ENCODE measurements at places on chromosomes 12 and 14.

DNA sequence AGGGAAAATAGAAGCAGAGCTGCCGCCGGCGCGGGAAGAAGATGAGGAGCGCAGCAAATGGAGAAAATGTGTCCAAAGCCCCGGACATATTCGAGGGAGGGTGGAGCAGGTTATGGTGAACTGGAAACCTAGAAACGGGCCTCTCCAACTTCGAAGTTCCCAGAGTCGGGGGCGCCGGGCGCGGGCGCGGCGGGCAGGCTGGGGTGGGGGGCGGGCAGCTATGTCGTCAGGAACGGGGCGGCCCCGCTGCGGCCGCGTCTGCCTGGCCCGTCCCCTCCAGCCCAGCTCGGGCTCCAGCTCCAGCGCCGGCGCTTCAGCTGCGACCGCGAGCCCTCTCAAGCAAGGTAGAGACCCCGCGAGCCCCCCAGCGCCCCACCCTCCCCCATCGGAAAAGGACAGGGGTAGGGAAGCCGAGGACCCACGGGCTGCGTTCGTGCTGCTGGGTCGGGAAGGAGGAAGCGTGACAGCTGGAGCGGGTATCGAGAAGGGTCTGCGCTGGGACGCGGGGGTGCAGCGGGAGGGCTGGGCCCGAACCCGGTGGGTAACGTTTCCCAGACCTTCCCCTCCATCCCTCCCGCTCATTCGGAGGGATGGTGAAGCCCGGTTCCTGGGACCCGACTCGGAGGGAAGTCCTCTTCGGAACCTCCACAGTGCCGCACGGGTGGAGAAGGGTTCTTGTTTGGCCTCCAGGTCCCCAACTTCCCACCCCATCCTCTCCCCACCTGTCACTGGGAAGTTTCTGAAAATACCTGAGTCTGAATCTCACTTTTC, 1.0 kb downstream of the DGKA start:
- DNase-seq, result no peak

GRCh38 chr14:52325126-52325525, 11.0 kb downstream of the PTGER2 start:
- no peak for DNase-seq

DNA sequence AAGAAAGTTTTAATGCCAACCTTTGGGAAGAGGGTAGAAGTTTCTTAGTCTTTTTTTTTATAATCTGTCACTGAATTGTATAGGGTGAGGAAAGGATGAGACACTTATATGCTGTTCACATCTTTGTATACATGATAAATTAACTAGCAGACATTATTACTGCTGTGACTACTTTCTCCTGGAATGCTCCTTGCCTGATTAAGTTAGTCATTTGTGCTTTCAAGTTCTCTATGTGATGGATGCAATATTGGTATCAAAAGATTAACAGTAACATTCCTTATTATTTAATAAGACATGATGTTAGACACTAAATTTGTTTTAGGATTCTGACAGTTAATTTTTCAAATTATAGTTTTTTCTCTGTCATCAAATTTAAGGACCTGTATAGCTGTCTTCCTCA, 223.4 kb upstream of the GARIN2 start:
- DNase-seq, result no peak

DNA sequence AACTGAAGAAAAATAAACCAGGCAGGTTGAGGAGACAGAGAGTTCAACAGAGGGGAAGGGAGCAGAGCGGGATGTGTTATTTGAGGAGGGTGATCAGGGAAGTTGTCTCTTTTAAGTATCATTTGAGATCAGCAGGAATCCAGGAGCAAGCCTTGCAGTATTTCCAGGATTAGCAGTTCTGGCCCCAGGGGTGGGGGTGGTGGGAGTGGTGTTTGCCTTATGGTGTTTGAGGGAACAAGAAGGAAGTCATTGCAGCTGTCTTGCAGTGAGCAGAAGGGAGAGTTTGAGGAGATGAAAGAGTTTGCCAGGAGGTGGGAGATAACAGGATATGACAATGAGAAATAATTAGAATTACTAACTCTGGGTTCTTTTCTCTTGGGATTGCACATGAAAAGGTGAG, 418.6 kb downstream of the NELL2 start:
- DNase-seq, result no peak

GRCh38 chr14:50860478-50861086, 11.3 kb upstream of the ABHD12B start:
- DNase-seq, result peak; percentile 3

DNA sequence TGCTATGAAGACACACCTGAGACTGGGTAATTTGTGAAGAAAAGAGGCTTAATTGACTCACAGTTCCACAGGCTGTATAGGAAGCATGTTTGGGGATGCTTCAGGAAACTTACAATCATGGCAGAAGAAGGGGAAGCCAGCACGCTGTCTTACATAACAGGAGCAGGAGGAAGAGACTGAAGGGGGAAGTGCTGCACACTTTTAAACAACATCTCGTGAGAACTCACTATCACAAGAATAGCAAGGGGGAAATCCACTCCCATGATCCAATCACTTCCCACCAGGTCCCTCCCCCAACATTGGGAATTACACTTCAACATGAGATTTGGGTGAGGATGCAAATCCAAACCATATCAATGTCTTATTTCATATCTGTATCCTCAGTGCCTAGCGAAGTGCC, 307.2 kb downstream of the ATP23 start:
- no peak for DNase-seq

DNA sequence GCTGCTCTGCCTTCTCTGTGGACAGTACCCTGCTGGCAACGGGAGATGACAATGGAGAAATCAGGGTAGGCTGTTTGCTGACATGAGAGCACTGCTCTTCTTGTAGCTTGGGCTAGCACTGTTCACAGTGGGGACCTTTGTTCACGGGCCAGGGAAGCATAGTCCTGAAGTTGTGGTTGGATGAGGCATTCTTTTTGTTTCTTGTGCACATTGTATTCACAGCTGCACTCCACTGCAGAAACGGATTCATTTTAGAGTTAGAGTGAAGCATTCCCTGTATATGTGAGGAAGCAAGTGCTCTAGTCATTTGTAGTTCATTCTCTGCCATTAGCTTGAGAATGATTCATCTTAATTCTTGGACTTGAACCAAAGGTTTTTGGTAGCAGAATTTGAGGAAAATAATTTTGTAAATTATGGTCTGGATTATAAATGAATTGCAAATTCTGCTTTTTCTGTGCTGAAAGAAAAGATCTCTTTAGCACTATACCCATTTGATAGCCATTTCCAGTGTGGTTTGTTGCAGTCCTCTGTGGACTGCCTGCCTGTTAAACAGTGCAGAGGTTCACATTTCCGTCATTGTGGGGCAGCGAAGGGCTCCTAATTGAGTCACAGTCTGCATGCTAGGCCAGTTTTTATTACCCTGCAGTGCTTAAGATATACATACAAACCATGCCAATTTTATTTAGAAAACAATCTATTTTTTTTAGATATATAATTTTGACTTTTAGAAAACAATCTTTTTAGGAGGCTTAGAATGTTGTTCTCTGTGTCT, 80.6 kb downstream of the APAF1 start:
- no peak for DNase-seq

DNA sequence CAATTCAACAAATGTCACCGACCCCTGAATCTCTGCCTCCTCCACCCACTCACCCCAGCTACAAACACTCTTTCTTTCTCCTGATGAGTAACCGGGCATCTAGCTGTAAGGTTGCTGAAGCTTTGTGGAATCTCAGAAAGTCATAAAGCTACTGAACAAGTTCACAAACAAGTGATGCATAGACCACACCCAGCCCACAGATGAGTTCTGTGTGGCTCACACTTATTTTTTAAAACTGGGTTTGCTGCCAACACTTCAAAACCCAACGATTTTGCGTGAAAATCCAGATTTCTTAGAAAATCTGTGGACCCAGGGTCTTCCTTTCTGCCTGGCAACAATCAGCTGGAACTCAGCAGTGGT, 96.1 kb downstream of the APAF1 start:
- no peak for DNase-seq

DNA sequence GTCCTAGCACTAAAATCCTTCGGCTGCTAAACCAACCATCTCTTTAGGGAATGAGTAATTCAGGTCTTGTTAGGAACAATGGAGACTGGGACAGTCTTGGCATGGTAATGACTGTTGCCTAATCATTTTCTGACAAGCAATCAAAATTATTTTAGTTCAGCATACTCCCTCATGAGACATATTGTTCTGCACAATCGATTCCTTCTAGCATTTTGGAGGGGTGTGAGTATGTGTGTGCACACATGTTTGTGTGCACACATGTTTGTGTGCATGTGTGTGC, 2.1 kb upstream of the KRT1 start:
- no peak for DNase-seq

- no peak for DNase-seq
These were observed 108.6 kb upstream of the TTC7B start for GRCh38 chr14:90924621-90925340.

DNA sequence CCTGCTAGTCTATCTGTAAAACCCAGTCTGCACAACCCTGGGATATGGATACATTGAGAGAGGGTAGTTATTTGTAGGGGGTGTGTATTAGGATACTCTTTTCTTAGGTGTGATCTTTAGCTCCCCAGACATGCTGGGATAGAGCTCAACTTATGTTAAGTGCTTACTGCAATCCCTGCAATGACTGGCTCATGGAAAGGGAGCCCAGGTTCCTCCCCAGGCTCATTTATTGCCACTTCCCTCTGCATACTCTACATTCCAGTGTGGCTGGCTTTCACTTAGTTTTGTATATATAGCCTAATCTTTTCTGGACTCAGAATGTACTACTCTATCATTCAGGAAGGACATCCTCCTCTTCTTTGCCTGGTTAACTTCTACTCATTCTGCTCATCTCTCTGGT, 172.0 kb downstream of the SYT10 start:
- DNase-seq, result no peak

- no peak for DNase-seq
These were observed 39.4 kb upstream of the ATXN2 start for GRCh38 chr12:111638556-111638955.

DNA sequence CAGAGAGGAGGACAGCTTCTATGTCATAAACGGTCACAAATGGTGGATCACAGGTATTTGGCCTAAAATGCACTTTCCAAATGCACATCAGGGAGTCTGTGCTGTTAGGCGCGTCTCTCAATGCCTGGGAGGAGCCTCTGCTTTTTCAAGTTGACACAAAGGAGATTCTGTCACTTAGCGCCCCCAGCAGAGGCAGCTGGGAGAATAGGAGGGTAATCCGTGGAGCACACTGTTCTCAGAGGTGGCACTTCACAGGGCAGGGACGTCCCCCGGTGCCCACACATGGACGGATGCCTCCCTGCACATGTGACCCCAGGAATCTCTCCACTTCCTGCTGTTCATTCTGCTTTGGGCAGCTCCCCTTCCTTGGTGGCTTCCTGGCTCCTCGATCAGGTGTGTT, 19.4 kb upstream of the ALDH2 start:
- DNase-seq, result no peak

DNA sequence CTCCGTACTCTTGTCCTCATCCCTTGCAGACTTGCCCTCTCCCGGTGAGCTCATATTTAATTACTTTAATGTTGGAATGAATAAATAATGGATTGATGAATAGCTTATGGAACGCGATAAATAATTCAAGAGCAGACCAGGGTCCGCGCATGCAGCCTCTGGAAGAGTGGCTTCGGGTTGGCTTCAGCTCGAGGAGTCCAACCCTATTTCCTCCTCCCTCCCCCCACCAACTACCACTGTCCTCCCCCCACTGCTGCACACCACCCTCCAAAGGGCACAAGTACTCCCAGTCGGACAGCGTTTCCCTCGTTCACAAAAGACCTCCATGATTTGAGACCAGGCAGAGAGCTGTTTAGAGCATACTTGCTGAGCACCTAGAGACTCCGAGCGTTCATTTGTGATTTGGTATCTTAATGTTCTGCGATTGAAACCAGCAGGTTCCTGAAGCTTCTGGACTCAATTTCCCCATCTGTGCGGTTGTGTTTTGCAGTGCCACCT, 647 bp upstream of the SIX1 start:
- no peak for DNase-seq

DNA sequence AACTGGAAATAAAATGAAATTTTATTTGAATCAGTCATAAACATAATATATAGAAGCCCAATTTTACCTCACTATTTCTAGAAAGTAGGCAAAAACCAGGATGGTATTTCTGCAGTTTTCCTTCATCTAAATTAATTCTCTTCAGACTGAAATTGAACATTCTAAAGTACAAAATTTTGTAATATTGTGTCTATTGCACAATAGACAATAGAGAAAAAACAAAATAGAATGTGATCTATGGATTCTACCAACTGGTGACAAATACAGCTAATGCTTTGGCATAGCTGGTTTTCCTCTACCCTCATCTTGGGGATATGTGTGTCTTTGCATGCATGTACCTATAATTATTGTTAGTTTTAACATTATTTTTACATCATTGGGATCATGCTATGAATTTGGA, 8.5 kb upstream of the PTPRR start:
- DNase-seq, result no peak

DNA sequence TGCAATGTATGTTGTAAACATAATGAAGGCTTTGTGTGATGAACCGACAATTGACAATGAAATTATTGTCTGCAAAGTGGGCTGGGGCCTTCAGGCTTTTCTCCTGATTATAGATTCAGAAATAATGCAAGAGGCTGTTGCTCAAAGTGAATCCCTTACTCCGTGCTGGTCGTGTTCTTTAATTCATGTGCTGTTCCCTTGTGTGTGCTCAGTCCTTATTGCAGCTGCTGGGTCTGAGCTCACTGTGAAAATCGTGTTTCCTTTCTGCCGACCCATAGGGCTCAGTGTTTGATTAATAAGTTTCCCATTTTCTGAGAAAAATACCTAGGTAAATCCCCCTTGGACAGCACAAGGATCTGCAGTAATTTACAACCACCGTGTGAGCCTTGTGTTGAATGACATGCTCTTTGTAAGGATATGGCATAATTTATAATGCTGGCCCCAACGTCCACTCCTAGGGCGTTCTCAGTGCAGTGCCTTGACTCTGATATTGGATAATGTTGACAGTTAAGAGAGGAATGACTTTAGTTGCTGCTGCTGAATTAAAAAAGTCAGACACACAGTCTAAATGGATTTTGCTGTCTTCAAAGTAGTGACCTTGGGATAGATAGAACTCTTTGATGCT, 81.6 kb downstream of the RGS6 start:
- no peak for DNase-seq
